Heart left ventricle (tissue), 16 donors: ENCODE measurements at places on chromosomes 12 and 14. TPM values are rescaled to one million over a fixed set of nuclear protein-coding genes. Genes with fewer than 3 reads are reported as not detected.
A peak's percentile ranks its signal among the peaks of the same experiment; 100 is the strongest.

DNA sequence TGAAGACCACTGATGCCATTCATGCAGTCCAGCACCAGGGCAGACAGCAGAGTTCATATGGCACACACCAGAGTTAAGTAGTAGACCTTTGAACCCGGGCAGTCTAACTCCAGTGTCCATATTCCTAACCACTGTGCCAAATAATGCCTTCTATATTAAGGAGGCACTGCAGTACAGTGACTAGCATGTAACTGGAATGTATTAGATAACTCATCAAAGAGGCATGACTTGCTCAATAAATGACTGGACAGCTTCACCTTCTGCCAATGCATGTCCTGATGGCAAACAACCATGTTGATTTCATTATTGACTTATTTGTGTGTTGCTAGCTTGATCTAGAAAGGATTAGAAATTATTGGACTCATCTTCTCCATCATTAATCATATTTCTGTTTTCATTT is 40.2 kb downstream of the DACT1 start:
- no peaks in the 10 kb centered on the region for H3K4me1 ChIP-seq
- H3K27ac ChIP-seq = no peak overlapping the region
- no peaks in the 10 kb centered on the region for H3K36me3 ChIP-seq
- H3K27me3 ChIP-seq = no peaks in the 10 kb centered on the region
- no peak overlapping the region for H3K4me3 ChIP-seq

DNA sequence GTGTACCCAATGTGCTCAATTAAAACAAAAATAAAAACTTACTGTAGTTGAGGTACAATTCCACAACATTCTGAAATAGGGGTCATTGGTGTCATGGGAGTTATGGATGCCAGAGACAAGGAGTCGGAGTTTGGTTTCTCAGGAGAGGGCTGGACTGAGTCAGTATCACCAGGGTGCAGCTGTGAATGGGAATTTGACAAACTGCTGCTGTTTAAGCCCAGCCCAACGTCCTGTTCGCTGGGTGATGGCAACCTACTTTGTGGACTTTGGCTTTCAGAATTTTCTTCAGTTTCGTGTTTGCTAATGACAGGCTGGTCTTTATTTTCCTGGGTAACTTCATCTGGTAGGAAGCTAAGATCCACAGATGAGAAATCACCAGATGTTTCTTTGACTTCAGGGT is 3.9 kb downstream of the TBPL2 start:
- no peak overlapping the region for H3K4me3 ChIP-seq
- H3K4me1 ChIP-seq = no peaks in the 10 kb centered on the region
- peaks cover 17% of the 10 kb centered on the region for H3K27me3 ChIP-seq
- DNase-seq = no peak
- H3K27ac ChIP-seq = no peak overlapping the region
- H3K36me3 ChIP-seq = no peaks in the 10 kb centered on the region

- no peak for DNase-seq
- no peak overlapping the region for H3K27ac ChIP-seq
- no peak overlapping the region for H3K4me3 ChIP-seq
- H3K27me3 ChIP-seq = no peaks in the 10 kb centered on the region
- H3K4me1 ChIP-seq = no peaks in the 10 kb centered on the region
Measured at GRCh38 chr12:93351726-93352125, 26.0 kb upstream of the NUDT4 start.

DNA sequence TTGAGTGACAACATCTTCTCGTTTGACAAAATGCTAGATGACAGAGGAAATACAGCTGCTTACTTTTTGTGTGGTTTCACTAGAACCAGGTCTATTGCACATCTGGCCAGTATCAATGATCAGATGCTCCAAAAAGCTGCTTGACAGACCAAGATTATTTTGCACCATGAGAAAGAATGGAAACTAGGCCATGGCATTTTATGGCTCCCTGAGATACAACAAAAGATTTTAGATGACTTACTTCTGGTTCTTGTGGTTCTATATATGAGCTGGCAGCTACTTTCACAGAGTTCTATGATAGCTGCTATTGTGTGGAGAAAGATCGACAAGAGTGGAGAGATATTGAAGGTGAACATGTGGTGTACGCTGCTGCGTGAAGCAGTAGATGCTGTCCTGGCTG is 25.9 kb upstream of the PPFIBP1 start:
- H3K27ac ChIP-seq = no peak overlapping the region
- H3K4me1 ChIP-seq = peaks cover 3% of the 10 kb centered on the region
- no peaks in the 10 kb centered on the region for H3K27me3 ChIP-seq

GRCh38 chr14:50792634-50793068 is 38.3 kb downstream of the NIN start:
- no peaks in the 10 kb centered on the region for H3K27me3 ChIP-seq
- peaks cover 24% of the 10 kb centered on the region for H3K36me3 ChIP-seq
- peak overlapping the region; percentile 75 for H3K27ac ChIP-seq

- H3K36me3 ChIP-seq = peaks cover 50% of the 10 kb centered on the region
- H3K4me1 ChIP-seq = peaks cover 33% of the 10 kb centered on the region
- DNase-seq = no peak
- H3K4me3 ChIP-seq = no peak overlapping the region
Measured at GRCh38 chr12:6095269-6095668, 29.2 kb downstream of the VWF start.

DNA sequence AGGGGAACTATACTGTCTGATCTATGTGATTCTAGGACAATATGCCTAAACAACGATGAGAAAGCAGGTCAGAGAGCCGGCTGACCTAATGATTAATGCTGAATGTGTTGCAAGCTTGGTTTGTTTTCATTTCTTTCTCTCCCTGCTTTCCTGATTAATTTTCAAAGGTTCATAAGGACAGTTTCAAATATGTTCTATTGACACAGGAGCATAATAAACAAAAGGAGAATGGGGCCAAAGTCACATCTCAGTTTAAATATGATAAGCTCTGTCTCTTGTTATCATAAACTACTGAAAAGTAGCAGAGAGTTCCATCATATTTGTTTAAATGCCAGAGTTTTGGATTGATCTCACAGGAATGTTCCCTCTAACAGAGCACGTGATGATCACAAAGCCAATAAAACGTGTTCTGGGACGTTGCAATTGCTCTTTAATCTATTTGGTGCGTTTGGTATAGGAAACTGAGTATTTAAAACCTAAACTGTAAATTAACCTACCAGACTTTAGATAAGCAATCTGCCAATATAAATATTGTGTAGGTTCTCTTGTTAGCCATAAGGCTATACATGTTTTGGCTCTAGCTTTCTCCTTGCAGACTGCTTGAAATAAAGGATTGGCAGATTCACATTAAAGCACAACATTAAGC is 3.7 kb upstream of the HSD17B6 start:
- no peaks in the 10 kb centered on the region for H3K4me1 ChIP-seq
- no peak for DNase-seq
- no peaks in the 10 kb centered on the region for H3K27me3 ChIP-seq
- H3K36me3 ChIP-seq = no peaks in the 10 kb centered on the region
- no peak overlapping the region for H3K27ac ChIP-seq

DNA sequence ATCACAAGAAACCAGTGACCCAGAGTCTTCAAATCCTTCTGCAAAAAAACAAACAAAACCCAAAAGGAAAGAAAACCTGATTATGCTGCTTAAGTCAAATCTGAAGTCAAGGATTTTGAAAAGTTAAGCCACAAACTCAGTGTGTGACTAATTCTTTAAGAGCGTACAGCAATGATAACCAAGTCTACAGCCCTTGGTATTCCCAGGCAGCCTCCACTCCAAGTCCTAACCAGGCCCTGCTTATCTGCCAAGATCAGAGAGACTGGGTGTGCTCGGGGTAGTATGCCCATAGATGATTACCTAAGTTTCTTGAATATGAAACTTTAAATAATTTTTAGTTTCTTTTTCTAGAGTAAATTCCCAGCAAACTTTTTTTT is 13.1 kb downstream of the PGAM5 start:
- peaks cover 16% of the 10 kb centered on the region for H3K36me3 ChIP-seq
- DNase-seq = no peak

DNA sequence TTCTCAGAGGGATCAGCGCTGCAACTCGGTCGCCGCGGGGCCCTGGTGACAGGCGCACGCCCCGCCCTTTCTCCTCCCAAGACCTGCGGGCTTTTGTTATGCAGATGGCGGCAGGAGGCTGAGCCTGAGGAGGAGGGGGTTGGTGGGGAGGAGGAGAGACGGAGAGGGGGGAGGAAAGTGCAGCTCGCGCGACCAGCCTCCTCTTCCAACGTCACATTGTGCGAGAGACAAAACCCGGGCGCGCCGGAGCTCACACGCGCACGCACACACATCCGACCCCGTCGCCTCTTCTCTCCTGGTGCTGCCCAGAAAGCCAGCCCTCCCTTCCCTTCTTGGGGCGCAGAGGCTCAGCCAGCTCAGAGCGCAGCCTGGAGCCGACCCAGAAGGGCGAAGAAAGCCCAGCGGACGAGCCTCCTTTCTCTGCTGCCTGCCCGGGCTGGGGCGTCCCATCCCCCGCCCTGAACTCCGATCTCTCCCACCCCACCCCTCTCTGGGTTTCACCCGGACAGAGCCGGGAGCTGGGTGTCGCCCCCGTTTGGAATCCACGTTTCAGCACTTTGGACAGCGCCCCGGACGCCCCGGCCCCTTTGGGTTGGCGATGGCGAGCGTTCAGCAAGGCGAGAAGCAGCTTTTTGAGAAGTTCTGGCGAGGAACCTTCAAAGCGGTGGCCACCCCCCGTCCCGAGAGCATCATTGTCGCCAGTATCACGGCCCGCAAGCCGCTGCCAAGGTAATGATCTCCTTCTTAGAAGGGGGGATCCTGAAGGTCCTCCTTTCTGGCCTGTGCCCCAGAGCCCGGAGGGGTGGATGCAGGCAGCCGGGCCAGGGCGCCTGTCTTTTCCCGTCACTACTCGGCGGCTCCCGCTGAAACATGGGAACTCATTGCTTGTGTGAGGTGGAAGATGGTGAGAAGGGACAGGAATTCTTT is at the start of gene SRRM4:
Gene SRRM4 (plus strand): TSS at position 257 of the 927 bp plus-strand sequence. CDS start 342 bp downstream, at position 599.
- H3K27ac ChIP-seq = no peak within 1 kb of the TSS
- H3K4me3 ChIP-seq = no peak within 1 kb of the TSS
- peaks cover 34% of the 10 kb centered on the region for H3K27me3 ChIP-seq
- DNase-seq = peak; percentile 58
- no peaks in the 10 kb centered on the region for H3K36me3 ChIP-seq
- peaks cover 5% of the 10 kb centered on the region for H3K4me1 ChIP-seq

DNA sequence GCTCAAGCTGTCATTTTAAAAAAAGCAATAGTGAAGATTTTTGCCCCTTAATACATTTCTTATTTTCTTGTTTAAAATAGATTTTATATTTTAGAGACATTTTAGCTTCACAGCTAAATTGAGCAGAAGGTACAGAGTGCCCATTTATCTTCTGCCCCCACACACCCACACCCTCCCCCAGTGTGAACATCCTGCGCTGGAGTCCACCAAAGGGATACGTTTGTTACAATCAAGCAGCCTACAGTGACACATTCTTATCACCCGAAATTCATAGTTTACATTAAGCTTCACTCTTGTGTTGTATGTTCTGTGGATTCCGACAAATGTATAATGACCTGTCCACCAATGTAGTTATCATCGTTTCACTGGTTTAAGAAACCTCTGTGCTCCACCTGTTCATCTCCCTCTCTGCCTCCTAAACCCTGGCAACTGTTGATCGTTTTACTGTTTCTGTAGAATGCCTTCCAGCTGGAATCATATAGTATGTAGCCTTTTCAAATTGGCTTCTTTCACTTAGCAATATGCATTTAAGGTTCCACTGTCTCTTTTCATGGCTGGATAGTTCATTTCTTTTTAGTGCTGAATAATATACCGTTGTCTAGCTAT is 91.0 kb upstream of the TRAF3 start:
- H3K4me3 ChIP-seq = no peak overlapping the region
- no peak for DNase-seq
- no peaks in the 10 kb centered on the region for H3K27me3 ChIP-seq
- no peaks in the 10 kb centered on the region for H3K4me1 ChIP-seq
- H3K36me3 ChIP-seq = peaks cover 13% of the 10 kb centered on the region

- no peak for DNase-seq
- H3K27ac ChIP-seq = no peak overlapping the region
- H3K27me3 ChIP-seq = peaks cover 58% of the 10 kb centered on the region
- H3K4me1 ChIP-seq = no peaks in the 10 kb centered on the region
- no peak overlapping the region for H3K4me3 ChIP-seq
Measured at GRCh38 chr12:53803703-53804102, 51.9 kb upstream of the CISTR start.

GRCh38 chr14:86196471-86196870 is 666.5 kb downstream of the FLRT2 start:
- no peak for DNase-seq
- H3K27me3 ChIP-seq = no peaks in the 10 kb centered on the region
- no peak overlapping the region for H3K27ac ChIP-seq
- H3K36me3 ChIP-seq = no peaks in the 10 kb centered on the region
- H3K4me1 ChIP-seq = no peaks in the 10 kb centered on the region
- no peak overlapping the region for H3K4me3 ChIP-seq

- H3K4me1 ChIP-seq = peaks cover 34% of the 10 kb centered on the region
- H3K36me3 ChIP-seq = no peaks in the 10 kb centered on the region
- no peaks in the 10 kb centered on the region for H3K27me3 ChIP-seq
- DNase-seq = no peak
- H3K27ac ChIP-seq = no peak overlapping the region
Measured at GRCh38 chr14:100243020-100243419, 4.1 kb downstream of the YY1 start.

- H3K27ac ChIP-seq = no peak overlapping the region
- DNase-seq = no peak
- no peak overlapping the region for H3K4me3 ChIP-seq
- H3K36me3 ChIP-seq = no peaks in the 10 kb centered on the region
- H3K4me1 ChIP-seq = no peaks in the 10 kb centered on the region
Measured at GRCh38 chr12:104649217-104649824, 192.6 kb downstream of the CHST11 start.

GRCh38 chr12:1470051-1470450 is 124.3 kb downstream of the FBXL14 start:
- no peak overlapping the region for H3K4me3 ChIP-seq
- no peak for DNase-seq
- no peaks in the 10 kb centered on the region for H3K36me3 ChIP-seq
- no peak overlapping the region for H3K27ac ChIP-seq

DNA sequence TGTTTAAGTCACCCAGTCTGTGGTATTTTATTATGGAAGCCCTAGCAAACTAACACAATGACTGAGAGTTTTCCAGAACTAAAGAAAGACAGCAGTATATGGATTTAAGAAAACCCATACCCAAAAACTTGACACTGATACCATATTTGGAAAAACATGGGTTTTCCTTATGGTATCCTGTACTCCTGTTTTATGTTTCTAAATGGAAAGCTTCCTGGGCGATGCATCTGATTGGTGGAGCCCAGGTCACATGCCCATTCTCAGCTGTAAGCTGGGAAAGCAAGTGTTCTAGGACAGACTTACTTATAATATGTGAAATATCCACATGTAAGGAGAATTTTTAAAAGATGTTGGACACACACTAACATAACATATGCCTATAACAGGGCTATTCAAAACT is 4.5 kb upstream of the RNASE4 start:
- no peak overlapping the region for H3K27ac ChIP-seq
- H3K4me3 ChIP-seq = no peak overlapping the region
- H3K27me3 ChIP-seq = no peaks in the 10 kb centered on the region
- H3K36me3 ChIP-seq = no peaks in the 10 kb centered on the region

- H3K27me3 ChIP-seq = no peaks in the 10 kb centered on the region
- H3K4me3 ChIP-seq = no peak overlapping the region
- H3K36me3 ChIP-seq = no peaks in the 10 kb centered on the region
- DNase-seq = no peak
Measured at GRCh38 chr12:104886418-104887401, 71.4 kb downstream of the SLC41A2 start.

- no peak for DNase-seq
- H3K4me3 ChIP-seq = no peak overlapping the region
- no peak overlapping the region for H3K27ac ChIP-seq
- H3K4me1 ChIP-seq = no peaks in the 10 kb centered on the region
- no peaks in the 10 kb centered on the region for H3K36me3 ChIP-seq
- no peaks in the 10 kb centered on the region for H3K27me3 ChIP-seq
Measured at GRCh38 chr12:100963381-100963780, 168.8 kb downstream of the ANO4 start.

The FOXM1 gene
- 1.7 TPM for total RNA-seq

The SELPLG gene
- 14.3 TPM for total RNA-seq

The FZD10 gene
- 0.08 TPM for total RNA-seq

The RAD9B gene
- total RNA-seq = 2.9 TPM

The KRT71 gene
- not detected for total RNA-seq

The TBX3 gene
- 16.2 TPM for total RNA-seq

The TCL1B gene
- not detected for total RNA-seq
